ENCODE measurements at places on chromosomes 5 and 9. TPM values are rescaled to one million over a fixed set of nuclear protein-coding genes. Genes with fewer than 3 reads are reported as not detected.

Gene ADGRD2
- total RNA-seq: not detected

- H3K4me3 ChIP-seq: no peak overlapping the region
- no peak for DNase-seq
- no peaks in the 10 kb centered on the region for H3K36me3 ChIP-seq
- H3K27me3 ChIP-seq: peaks cover 2% of the 10 kb centered on the region
- peaks cover 13% of the 10 kb centered on the region for H3K4me1 ChIP-seq
These were observed 81.2 kb downstream of the PHAX start for GRCh38 chr5:126681970-126682369.

GRCh38 chr5:126094991-126095390, 328.2 kb upstream of the GRAMD2B start:
- no peaks in the 10 kb centered on the region for H3K27me3 ChIP-seq
- H3K4me1 ChIP-seq: no peaks in the 10 kb centered on the region
- no peaks in the 10 kb centered on the region for H3K36me3 ChIP-seq
- H3K4me3 ChIP-seq: no peak overlapping the region

DNA sequence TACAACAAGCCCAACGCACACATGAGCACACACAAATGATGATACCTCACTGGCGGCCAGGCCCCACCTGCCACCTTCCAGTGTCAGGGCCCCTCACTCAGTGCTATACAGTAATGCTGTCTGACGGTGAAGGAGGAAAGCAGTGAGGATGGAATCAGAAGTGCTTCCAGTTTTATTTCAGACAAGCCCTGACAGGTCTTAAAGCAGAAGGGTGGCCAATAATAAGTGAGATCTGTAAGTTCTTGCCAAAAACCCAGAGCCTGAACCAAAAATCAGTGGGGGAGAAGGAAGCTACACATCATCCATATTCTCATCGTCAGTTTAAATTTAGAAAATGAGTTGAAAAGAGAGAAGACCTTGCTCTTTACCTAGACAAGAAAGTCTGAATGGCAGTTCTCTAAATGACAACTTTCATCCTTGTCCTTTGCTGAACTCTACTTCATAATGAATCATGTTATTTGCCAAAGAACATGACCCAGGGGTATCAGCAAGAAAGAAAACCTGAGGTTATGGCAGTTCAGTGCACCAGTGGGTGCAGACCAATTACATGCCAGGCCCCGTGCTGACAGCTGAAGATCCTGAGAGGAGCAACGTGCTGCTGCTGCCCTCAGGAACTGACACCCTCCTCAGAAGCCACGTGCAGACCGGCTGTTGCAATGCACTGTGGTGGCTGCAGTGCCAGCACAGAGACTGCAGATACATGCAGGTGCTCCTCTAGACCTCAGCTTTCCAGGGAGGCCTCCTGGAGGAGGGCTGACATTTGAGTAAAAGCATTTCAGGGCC, 118.7 kb downstream of the DROSHA start:
- no peaks in the 10 kb centered on the region for H3K27me3 ChIP-seq
- no peak overlapping the region for H3K27ac ChIP-seq
- no peak overlapping the region for H3K4me3 ChIP-seq

Gene IL4
- not detected for total RNA-seq

- DNase-seq: no peak
- H3K4me3 ChIP-seq: peak overlapping the region; percentile 41
- H3K36me3 ChIP-seq: peaks cover 5% of the 10 kb centered on the region
- peak overlapping the region; percentile 60 for H3K27ac ChIP-seq
- H3K4me1 ChIP-seq: peaks cover 75% of the 10 kb centered on the region
These were observed 202.6 kb upstream of the MAP3K1 start for GRCh38 chr5:56612759-56613158.

DNA sequence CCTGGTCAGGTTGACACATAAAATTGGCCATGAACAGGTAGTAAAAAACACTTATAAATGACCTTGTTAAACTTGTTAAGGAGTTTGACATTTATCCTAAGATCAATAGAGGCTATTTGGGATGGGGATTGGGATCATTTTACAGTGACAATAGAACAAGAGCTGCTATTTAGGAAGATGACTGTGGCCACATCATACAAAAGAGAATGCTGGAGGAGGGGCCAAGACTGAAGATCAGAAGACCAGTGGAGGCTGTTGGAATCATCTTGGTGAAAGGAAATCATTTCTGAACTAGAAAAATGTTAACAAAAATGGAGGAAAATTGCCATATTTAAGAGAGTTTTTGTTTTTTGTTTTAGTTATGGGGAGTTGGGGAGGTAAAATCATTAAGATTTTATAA, 304.8 kb upstream of the TLE4 start:
- peaks cover 17% of the 10 kb centered on the region for H3K27me3 ChIP-seq
- DNase-seq: no peak
- no peaks in the 10 kb centered on the region for H3K4me1 ChIP-seq
- no peaks in the 10 kb centered on the region for H3K36me3 ChIP-seq
- H3K27ac ChIP-seq: no peak overlapping the region

Gene AHRR
- total RNA-seq: 6.1 TPM

- peaks cover 2% of the 10 kb centered on the region for H3K27me3 ChIP-seq
- H3K36me3 ChIP-seq: no peaks in the 10 kb centered on the region
- no peak overlapping the region for H3K4me3 ChIP-seq
- no peak for DNase-seq
- no peak overlapping the region for H3K27ac ChIP-seq
These were observed 73.6 kb upstream of the DAB2 start for GRCh38 chr5:39498278-39498952.

Data from activated B cell treated with CpG ODN at 0.5 μM for 24 hours (primary cell).